ENCODE measurements at places on chromosomes 13 and 19.

DNA sequence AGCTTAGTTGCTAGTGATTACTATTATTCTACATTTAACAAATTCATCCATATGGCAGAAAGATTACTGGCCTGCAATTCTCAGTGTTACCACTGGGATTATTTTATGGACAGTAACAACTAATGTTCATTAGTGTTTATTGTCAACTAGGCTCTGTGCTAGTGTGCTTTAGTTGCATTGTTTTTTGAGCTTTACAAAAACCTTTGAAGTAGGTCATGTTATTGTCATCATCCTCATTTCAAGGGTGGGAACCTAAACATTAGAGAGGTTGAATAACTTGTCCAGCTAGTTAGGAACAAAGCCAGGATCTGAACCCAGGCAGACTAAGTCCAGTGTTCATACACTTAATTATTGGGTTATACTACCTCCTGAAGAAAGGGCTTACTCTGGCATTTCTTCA lies 27.8 kb upstream of the TDRD3 start:
- DNase-seq = no peak

DNA sequence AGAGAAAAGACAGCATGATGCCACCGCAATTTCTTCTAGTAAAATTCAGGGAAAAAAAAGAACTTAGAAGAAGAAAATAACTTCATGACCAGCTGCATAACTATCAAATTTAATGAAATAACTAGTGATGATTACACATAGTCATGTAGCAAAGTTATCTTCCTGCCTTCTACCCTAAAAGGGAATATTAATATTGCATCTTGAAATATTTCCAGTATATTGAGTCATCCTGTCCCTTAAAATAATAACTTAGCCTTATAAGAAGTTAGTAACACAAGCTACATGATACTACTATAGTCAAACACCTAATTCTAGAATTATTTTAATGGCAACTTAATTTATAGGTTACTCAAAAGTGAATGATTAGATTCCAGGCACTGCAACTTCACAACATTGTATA lies 289.2 kb downstream of the KLF12 start:
- no peak for DNase-seq

GRCh38 chr13:39496506-39496905 lies 106.5 kb downstream of the LHFPL6 start:
- DNase-seq = no peak

DNA sequence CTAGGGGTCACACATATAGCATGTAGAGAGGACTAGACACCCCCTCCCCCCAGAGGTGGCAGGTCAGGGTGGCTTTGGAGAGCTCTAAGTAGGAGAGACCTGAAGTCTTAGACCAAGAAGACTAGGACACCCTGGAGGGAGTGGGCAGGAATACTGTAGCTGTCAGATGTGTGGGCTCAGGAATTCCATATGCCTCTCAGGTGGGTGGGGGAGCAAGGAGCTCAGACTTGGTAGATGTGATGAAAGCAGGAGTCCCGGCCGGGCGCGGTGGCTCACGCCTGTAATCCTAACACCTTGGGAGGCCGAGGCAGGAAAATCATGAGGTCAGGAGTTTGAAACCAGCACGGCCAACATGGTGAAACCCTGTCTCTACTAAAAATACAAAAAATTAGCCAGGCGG lies 1.6 kb downstream of the CRB3 start:
- no peak for DNase-seq

DNA sequence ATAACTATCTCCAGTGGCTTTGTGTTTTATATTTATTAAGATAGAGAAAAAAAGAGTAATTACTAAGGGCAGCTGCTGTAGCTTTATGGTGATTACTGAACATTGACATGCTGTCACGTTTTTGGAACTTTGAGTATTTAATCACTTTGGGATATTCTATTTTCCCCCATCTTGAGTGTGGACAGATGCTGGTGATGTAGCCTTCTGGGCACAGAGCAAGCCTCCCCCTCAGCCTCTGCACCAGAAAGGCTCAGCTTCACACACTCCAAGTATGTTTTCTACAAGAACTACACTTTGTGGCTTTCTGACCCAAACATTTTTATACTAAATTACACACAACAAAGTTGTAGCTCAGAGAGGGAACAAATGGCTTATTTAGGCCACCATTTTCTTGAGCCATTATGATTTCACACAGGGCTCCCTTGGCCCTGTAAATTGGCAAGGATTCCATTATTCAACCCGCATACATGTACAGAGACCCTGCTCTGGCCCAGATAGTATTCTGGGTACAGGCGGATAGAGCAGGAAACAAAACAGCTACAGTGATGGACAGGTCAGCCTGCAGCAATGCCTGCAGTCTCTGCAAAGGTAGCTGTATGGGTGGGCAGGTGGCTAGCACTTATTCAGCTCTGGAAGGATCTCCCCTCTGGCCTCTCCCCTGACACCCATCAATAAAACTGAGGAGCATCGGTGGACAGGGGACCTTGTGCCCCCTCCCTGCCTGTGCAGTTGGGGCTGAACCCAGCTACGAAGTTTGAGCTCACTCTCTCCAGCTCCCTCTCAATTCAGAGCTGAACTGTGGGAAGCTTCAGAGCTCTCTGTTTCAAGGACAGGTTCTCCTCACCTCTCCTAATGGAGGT lies 1.3 kb downstream of the ALOX5AP start:
- DNase-seq = no peak

DNA sequence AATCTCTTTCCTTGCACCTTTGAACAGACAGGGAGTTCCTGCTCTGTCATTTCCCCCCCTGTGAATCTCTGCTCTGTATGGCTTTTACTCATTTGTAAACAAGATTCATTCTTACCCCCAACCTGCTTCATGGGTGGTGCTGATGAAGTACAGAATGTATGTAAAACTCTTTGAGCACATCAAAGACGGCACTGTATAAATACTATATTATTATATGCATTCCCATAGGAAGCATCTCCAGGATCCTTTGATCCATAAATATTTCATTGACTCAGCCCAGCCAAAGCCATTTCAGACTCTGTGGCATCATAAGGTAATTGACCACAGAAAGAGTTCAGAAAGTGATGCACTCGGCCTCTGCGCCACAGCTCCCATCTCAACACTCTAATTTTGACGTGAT lies 208.7 kb downstream of the EFNB2 start:
- DNase-seq = no peak

- DNase-seq = no peak
Observed at GRCh38 chr19:35756377-35757230, at the start of gene HSPB6. Gene HSPB6 (minus strand): TSS chr19:35757029. CDS start chr19:35757008, 21 bp downstream.

DNA sequence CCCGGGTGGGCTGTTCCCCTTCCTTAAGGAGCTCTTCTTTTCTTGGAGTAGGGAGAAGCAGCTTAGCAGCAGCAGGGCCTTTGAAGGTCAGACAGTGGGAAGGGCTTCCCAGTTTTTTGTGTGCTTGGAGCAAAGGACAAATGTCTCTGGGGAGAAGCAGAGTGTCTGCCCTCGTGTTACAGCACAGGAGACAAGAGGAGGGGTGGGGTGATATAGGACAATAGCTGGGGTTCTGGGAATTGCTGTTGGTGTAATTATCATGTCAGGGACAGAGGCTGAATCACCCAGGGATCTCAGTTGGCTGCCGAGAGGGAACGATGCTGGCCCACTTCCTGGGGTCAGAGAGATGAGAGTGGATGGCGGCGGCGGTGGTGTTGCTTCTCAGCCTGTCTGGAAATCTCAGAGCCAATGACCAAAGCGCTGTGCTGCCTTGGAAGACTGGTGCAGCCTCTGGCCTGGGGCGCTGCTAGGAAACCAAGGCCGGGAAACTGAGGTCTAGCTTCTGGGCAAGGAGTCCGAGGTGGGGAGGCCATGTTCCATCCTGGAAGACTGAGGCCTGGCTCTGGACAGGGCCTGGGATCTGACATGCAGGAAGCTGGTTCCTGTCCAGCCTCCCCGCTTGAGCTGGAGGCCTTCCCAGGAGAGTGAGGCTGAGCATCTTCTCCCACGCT lies 1.2 kb downstream of the INAFM1 start:
- no peak for DNase-seq

Data from HTR-8/SVneo (cell line).